ENCODE measurements at places on chromosomes 12 and 14.

- no peak for DNase-seq
Measured at GRCh38 chr12:52306731-52307130, 14.5 kb downstream of the KRT83 start.

DNA sequence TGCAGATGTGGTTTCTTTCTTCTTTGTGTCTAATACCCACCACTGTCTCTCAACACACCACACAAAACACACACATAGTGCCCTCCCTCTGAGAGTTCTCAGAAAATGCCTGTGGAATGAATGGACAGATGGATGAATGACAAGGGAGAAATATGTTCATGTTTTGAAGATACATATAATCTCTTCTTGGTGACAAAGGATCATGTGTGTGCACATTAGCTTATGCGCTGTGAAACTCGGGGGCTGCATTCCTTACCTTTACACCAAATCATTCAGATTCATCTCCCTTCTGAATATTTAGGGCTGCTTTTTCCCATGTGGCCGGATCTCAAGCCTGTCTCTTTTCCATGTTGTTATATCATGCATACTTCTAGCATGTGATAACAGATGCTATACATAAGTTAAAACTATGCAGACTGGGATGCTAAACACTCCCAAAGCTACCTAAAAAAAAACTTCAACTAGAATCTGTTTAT is 111.4 kb downstream of the EPS8 start:
- no peak for DNase-seq

DNA sequence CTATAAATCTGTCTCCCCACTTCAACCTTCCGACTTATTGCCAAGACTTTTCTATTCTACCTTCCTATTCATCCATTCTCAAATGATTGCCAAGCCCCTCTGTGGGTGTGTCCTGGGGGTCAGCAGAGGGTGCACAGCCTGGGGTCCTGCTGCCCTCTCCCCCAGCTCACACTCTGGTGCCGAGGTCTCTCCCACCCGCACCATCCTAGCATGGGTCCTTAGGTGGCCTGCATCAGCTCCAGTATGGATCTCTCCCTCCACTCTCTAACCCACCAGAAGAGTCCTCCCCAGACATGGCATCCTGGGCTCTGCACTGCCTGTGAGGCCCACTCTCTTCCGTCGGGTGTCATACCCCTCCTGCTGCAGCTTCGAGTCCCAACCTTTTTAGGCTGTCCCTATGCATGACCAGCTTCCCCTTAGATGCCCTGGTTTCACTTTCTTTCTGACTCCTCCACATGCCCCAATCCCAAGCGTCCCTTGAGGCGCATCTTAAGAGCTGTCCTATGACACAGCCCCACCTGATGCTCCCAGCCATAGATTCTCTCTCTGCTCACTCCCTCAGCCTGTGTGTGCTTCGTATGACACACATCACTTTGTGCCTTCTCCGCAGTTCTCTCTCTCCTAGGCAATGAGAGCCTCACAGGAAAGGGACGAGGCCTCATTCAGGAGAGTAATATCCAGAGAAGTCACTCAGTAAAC is 43.9 kb downstream of the GIT2 start:
- DNase-seq = no peak

DNA sequence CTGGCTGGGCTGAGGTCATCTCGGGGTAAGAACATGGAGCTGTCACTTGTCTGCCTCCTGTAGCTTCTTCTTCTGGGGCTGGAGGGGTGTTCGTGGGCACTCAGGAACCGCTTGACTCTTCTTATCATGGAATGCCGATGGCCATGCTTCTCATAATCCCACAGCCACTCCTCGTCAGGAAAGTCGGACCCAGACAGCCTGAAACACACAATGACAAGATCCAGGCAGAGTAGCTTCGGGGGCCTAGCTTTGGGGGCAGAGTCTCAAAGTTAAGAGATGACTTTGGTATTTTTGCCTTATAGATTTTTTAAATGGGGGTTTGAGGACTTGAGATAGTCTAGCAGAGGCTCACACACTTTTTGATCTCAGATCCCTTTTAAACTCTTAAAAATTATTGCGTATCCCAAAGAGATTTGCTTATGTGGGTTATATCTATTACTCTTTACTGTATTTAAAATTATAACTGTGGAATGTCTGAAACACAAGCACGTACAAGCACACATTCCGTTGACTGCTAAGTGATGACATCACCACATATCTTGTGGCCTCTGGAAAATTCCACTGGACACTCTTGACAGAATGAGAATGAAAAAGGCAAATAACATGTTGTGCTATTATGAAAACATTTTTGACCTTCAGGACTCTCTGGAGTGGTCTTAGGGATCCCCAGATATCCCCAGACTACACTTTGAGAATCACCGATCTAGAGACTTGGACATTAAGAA is 43.3 kb downstream of the BEST3 start:
- no peak for DNase-seq

DNA sequence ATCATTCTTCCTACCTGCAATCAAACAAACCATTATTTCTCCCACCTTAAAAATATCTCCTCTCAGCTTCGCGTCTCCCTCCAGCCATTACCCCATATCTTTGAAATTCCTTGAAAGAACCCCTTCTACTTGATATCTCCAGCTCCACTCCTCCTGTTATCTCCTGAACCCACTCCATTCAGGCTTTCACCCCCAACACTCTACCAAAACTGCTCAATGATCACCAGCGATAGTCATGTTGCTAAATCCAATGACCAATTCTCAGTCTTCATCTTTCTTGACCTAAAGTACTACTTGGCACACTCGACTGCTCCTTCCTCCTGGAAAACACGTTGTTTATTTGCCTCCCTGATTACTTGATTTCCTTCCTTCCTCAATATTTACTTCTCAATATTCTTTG is 70.1 kb downstream of the DUSP16 start:
- no peak for DNase-seq

GRCh38 chr14:23605931-23606585 is 27.5 kb upstream of the JPH4 start:
- DNase-seq = no peak

GRCh38 chr14:91875525-91876286 is 8.4 kb upstream of the TC2N start:
- DNase-seq = no peak

- no peak for DNase-seq
Measured at GRCh38 chr14:92717571-92718042, 30.8 kb downstream of the LGMN start.

DNA sequence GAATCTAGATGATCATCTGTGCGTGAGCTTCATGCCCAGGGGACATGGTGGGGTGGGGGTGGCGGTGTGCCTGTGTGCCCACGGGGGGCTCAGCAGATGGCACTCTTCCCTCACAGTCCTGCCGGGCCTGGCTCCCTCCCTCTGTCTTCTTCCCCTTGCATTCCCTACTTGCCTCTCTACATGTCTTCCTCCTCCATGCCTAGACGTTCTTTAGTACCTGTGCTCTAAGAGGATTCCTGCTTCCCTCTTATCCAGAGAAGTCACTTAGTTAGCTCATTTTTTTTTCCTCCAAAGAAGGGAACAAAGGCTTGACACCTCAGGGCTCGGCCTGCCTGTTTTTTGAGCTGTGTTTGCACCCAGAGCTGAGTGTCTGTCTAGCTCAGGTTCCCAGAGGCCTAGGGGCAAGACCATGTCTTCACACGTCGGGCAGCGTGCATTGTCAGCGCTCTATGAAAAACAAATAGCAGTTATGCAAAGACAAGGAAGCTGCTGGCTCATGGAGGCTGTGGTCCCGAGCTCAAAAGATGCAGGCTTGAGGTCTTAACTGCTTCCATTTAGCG is 48.8 kb downstream of the NINJ2 start:
- DNase-seq = peak; percentile 23

GRCh38 chr12:88057994-88058718 is 29.0 kb upstream of the C12orf50 start:
- no peak for DNase-seq

GRCh38 chr12:104615048-104615561 is 158.4 kb downstream of the CHST11 start:
- DNase-seq = no peak

GRCh38 chr12:2825132-2825531 is 9.7 kb downstream of the NRIP2 start:
- no peak for DNase-seq

DNA sequence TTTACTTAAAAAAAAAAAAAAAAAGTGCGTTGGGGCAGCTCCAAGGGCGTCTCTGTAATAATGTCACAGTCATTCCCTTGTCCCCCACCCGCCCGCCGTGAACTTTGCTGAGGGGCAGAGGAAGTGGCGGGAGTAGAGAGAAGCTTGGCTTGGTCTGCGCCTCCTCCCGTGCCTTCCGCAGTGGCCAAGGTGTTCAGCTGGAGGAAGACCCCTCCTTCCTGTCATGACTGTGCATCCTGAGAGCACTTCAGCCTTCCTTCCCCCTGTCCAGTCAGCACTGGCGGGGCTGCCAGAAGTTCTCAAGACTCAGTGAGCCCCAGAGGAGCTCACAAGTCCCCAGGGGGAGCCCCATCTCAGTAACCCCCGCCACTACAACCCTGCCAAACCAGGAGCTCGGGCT is 32.2 kb downstream of the AACS start:
- no peak for DNase-seq

- peak; percentile 49 for DNase-seq
Measured at GRCh38 chr12:47819896-47820630, at the start of gene HDAC7. Gene HDAC7 (minus strand): TSS chr12:47819903. CDS start chr12:47819785, 118 bp downstream.

GRCh38 chr12:64649487-64649886 is 39.2 kb downstream of the RASSF3 start:
- DNase-seq = no peak

DNA sequence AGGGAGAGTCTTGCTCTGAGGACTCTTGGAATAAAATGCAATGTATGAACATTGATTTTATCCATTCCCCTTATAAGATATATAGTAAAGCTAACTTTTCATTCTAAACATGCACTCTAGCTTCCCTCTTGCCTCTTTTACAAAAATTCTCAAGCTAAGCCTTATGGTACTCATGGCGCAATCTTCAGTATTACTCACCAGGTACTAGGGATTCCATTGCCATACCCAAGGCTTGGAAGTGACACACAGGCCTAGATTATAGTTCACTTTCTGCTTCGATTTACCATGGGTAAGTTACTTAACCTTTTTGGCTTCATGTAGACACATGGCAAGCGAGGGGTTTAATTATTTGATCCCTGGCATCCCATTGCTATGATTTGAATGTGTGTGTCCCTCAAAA is 331.5 kb downstream of the LRIG3 start:
- no peak for DNase-seq

- no peak for DNase-seq
Measured at GRCh38 chr12:99453836-99454538, 193.6 kb upstream of the GARIN6 start.

- no peak for DNase-seq
Measured at GRCh38 chr12:115194448-115194847, 510.5 kb upstream of the TBX3 start.

GRCh38 chr14:77722301-77722700 is 14.4 kb downstream of the SLIRP start:
- DNase-seq = no peak

DNA sequence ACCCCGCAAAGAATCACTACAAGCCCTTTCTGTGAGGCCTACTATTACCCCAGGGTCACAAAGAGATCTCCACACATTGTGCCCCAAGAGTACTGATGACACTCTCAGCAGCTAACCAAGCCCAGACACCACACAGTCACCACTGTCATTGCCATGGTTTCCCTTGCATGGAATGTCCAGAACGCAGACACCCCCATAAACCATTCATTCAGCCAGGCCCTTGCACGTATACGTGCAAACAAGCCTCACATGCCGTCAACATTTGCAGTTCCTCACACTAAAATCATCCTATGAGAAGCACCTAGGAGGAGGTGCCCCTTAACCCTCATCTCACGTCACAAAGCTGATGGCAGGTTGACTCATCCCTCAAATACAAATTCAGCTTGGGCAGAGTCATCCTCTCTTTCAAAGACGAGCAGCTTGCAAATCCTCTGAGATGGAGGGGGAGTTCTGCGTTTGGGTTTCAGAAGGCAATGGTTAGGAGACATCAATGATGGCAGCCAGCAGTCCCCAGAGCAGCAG is 17.1 kb upstream of the KRT77 start:
- no peak for DNase-seq

GRCh38 chr14:31127690-31128089 is 79.9 kb downstream of the HECTD1 start:
- DNase-seq = peak; percentile 11

DNA sequence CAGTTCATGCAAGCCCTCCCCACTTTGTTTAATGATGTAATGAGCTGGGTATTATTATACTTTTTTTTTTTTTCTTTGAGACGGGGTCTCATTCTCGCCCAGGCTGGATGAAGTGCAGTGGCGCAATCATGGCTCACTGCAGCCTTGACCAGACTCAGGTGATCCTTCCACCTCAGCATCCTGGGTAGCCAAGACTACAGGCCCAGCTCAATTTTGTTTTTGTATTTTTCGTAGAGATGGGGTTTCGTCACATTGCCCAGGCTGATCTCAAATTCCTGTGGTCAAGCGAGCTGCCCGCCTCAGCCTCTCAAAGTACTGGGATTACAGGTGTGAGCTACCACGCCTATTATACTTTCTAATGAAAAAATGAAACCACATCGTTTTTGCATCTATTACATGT is 4.5 kb upstream of the DCAF11 start:
- no peak for DNase-seq

- no peak for DNase-seq
Measured at GRCh38 chr14:46490238-46490685, 161.3 kb downstream of the RPL10L start.

DNA sequence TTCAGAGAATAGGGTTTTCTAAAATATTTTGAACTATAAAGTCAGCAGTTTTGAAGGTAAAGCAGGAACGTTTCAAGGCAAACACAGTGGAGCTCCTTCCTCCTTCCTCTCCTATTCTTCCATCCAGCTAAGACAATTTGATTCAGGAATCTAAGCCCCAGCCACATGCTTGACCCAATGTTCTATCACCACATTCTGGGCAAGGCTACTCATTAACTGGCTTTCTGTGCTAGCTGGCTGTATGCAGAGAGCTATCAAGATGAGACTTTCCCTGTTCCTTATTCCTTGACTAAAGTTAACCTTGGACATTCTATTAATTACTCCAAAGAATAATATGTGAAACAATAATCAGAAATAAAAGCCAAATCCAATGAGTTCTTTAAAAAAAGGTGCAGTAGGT is 266.9 kb downstream of the NOVA1 start:
- DNase-seq = no peak

GRCh38 chr12:98645572-98646067 is 530 bp downstream of the APAF1 start:
- no peak for DNase-seq

Data from activated CD4-positive, alpha-beta T cell treated with anti-CD3 and anti-CD28 coated beads, Interleukin-2, amount 50 U/mL, for 24 hours (primary cell).